Mesenchymal stem cell (in vitro differentiated cells and primary cell): ENCODE measurements at places on chromosomes 4 and X.
A peak's percentile ranks its signal among the peaks of the same experiment; 100 is the strongest.

GRCh38 chrX:111167334-111167733, 71.3 kb downstream of the PAK3 start:
- no peak overlapping the region for H3K4me3 ChIP-seq
- H3K4me1 ChIP-seq = no peaks in the 10 kb centered on the region
- H3K27me3 ChIP-seq = no peaks in the 10 kb centered on the region
- H3K27ac ChIP-seq = no peak overlapping the region
- H3K36me3 ChIP-seq = no peaks in the 10 kb centered on the region

GRCh38 chrX:46573892-46574773, 568 bp downstream of the CHST7 start:
- peaks cover 11% of the 10 kb centered on the region for H3K27me3 ChIP-seq
- H3K4me3 ChIP-seq = peak overlapping the region; percentile 71
- peak; percentile 65 for DNase-seq

DNA sequence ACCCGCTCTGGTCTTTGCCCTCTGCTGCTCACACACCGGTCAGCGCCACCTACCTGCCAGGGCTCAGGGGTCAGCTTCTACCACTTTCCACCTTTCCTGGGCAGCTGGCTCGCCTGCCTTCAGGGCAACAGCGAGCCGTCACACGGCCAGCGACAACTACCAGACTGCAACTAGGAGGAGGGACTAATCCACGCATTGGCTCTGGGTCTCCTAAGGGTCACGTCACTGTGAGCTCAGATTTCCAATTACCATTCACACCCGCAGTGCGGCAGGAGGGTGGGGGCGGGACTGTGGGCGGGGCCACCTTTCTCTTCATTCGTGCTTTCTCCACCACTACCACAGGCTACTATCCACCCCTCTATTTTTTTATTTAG, at the start of gene BEX5:
Gene BEX5 (minus strand): TSS at position 172 of the 374 bp plus-strand sequence. CDS start 1,712 bp downstream, outside the sequence.
- H3K27ac ChIP-seq = no peak within 1 kb of the TSS
- no peak within 1 kb of the TSS for H3K4me3 ChIP-seq
- no peaks in the 10 kb centered on the region for H3K36me3 ChIP-seq
- no peaks in the 10 kb centered on the region for H3K4me1 ChIP-seq

GRCh38 chr4:5338531-5338930, 287.3 kb downstream of the STK32B start:
- DNase-seq = peak; percentile 10
- no peak overlapping the region for H3K4me3 ChIP-seq
- H3K36me3 ChIP-seq = no peaks in the 10 kb centered on the region
- no peaks in the 10 kb centered on the region for H3K4me1 ChIP-seq
- no peaks in the 10 kb centered on the region for H3K27me3 ChIP-seq

DNA sequence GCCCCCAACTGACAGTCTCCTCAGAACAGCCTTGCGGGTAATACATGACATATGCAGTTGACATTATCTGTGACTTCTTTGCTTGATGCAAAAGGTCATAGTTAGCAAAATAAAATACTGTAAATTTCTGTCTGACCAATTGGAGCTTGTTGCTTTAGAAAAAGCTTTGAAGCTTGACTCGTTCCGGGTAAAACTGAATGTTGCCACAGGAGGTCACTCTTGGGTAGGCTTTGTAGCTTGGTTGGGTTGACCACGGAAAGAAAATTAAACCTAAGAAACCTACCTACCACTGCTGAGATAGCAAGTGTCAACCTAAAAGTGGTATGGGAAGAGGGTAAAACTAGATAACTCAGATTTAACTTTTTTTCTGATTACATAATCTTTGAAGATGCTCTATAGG, 23.2 kb downstream of the PRPS2 start:
- H3K36me3 ChIP-seq = no peaks in the 10 kb centered on the region
- no peak overlapping the region for H3K27ac ChIP-seq
- no peak overlapping the region for H3K4me3 ChIP-seq
- H3K4me1 ChIP-seq = no peaks in the 10 kb centered on the region

DNA sequence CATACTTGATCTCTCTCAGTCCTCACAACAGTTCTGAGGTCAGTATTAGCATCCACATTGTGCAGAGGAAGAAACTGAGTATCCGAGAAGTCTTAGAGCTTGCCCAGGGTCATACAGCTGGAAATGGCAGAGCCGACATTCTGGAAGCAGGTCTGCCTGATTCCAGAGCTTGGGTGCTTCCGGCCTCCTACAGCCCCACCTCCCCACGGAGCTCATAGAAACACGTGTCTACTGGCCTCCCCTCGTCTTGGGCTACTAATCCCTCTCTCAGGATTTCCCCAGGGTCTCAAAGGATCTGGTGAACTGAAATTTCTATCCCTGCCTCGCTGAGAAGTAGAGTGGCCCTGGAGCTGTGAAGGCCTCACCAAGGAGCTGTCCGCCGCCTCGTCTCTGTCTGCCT, 12.0 kb upstream of the KDM5C start:
- peaks cover 3% of the 10 kb centered on the region for H3K4me1 ChIP-seq
- no peaks in the 10 kb centered on the region for H3K27me3 ChIP-seq
- no peak for DNase-seq
- H3K4me3 ChIP-seq = no peak overlapping the region
- H3K27ac ChIP-seq = no peak overlapping the region

DNA sequence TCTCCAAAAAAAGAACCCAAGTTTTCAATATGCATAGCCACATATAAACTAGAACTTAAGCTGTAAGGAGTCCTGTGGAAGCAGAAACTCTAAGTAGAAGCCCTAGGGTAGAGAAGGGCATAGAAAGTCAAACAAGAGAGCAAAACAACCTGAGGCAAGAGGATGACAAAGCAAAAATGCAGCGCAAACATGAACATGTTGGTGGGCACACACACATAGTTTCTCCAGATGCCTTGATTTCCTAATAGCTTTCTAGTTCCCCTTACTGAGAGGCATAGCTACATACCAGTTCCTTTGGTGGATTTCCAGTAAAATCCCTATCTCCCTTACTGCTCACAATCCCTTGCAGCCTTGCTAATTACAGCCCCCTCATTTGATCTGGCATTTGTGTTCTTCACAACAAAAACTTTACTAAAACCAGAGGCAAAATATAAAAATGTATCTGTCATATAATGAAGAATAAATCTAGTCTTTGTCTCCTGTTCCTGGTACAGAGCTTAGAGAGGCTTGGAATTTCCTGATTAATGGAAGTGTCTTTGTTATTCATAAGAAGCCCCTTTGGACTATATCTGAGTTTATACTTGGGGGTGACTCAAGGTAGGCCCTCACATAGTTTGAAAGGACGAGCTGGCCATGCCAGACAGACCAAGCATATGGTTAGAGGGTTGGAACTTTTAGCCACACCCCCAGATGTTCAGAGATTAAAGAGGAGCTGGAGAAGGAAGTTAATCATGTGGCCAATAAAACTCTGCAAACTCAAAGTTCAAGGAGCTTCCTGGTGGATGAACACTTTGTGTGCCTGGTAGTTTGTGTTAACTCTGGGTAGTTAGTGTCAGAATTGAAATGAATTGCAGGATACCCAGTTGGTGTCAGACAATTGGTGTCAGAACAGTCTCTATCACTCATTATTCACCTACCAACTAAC, 52.7 kb upstream of the ZCCHC13 start:
- no peaks in the 10 kb centered on the region for H3K4me1 ChIP-seq
- no peaks in the 10 kb centered on the region for H3K27me3 ChIP-seq
- H3K27ac ChIP-seq = peak overlapping the region; percentile 32
- no peak overlapping the region for H3K4me3 ChIP-seq
- DNase-seq = peak; percentile 84
- H3K36me3 ChIP-seq = peaks cover 8% of the 10 kb centered on the region

- no peak for DNase-seq
- no peak overlapping the region for H3K4me3 ChIP-seq
- no peak overlapping the region for H3K27ac ChIP-seq
- H3K4me1 ChIP-seq = no peaks in the 10 kb centered on the region
Observed at GRCh38 chr4:83405844-83406816, 49.5 kb downstream of the HELQ start.

DNA sequence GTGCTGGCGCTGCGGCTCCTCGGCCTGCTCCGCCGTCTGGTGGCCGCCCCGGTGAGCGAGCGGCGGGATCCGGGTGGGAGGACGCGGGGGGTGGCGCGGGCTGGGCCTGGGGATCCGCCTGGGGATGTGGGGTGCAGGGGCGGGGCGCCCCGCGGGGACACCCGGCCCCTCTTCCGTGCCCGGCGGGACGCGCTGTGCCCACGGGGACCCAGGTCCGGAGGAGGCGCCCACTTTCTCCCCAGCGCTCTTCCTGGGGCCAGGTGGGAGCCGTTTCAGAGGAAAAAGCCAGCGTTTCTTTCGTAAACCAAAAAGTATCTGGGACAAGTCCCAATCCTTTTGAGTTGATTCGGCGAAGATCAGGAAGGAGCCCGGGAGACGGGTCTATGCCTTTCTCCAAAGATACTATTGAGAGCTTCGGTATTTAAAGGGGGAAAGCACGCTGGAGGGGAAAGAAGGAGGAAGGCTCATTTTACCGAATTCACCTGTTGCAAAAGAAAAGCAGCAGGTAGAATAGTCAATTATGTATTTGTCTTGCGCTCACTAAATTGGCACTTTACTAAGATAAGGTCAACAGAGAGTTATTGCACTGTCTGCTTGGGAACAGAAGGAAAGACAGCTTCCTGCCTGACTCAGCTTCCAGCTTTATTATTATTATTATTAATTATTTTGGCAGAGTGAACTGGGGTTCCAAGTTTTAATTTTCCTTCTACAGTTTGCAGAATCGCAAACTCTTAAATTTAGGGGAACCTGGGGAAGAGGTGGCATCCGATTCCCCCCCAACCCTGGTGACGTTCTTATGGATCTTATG, 81.5 kb upstream of the CD99 start:
- DNase-seq = peak; percentile 46
- peak overlapping the region; percentile 40 for H3K27ac ChIP-seq
- H3K27me3 ChIP-seq = no peaks in the 10 kb centered on the region
- peak overlapping the region; percentile 93 for H3K4me3 ChIP-seq
- H3K4me1 ChIP-seq = peaks cover 4% of the 10 kb centered on the region

DNA sequence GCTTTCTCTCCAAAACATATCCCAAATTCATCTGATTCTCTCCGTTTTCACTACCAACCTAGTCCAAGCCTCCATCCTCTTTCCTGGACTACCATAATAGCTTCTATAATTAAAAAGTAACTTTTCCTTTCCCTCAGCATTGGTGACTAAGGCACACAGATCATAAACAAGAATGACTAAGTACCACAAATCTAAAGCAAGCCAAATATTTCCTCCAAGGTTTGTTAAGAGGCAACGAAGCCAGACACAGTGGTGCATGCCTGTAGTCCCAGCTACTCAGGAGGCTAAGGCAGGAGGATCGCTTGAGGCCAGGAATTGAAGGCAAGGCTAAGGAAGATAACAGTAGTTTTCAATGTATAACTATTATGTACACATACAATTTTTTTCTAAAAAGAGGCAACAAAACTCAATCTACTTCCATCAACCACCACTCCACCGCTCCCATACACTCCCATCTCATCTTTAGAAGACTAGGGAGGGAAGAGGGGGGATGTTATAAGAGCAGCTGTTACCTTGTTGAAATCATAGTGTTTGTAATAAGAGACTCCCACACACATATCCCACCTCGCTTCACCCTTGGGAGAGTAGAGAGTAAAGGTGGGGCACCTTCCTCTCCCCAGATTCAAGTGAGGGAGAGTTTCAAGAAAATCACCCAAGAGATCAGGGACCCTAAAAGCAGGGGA, 4.2 kb upstream of the JCHAIN start:
- H3K36me3 ChIP-seq = no peaks in the 10 kb centered on the region
- no peak overlapping the region for H3K27ac ChIP-seq

DNA sequence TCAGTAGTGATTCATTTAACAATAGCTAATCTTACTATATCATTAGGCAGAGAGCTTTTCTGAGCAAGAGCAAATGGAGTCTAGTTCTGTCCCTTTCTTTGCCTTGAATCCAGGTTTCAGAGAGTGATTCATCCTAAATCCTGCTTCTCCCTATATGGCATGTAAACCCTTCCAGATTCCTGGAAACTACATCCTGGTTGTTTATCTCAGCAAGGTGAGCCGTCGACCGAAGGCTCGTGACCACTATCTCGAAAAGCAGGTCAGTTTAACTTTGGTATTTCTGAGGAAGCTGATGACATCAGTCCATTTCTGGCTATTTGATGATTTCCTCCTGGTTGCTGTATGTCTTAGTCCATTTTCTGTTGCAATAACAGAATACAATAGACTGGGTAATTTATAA, 40.7 kb upstream of the ERVMER34-1 start:
- H3K27ac ChIP-seq = no peak overlapping the region
- H3K4me3 ChIP-seq = no peak overlapping the region
- H3K27me3 ChIP-seq = no peaks in the 10 kb centered on the region
- H3K4me1 ChIP-seq = no peaks in the 10 kb centered on the region
- no peaks in the 10 kb centered on the region for H3K36me3 ChIP-seq
- DNase-seq = no peak

DNA sequence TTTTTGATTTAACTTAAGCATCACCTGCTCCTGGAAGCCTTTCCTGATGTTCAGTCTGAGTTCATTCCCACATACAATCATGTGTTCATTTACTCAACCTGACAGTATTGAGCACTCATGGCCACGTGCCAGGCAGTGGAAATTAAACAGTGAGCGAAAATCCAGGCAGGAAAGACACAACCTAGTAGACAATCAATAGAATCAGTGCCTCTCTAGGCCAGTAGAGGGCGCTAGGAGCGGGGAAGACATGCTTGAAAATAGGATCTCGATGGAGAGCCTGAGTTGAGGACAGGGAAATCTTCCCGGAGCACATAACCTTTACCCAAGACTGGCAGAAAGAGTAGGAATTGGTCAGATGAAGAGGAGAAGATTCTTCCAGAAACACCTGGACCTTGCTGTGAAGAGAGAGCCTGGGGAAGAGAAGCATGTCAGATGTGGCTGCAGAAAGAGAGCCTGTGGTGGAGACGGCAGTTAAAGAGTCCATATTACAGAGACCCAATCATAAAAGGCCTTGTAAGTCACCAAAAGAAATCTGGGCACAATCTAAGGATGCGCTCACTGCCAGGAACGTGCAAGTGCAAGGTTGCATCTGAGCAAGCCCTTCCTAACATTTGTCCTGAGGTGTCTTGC, 103.5 kb downstream of the LDB2 start:
- H3K4me3 ChIP-seq = no peak overlapping the region
- no peaks in the 10 kb centered on the region for H3K4me1 ChIP-seq
- H3K27ac ChIP-seq = no peak overlapping the region
- H3K27me3 ChIP-seq = no peaks in the 10 kb centered on the region

- no peaks in the 10 kb centered on the region for H3K4me1 ChIP-seq
- H3K27me3 ChIP-seq = no peaks in the 10 kb centered on the region
- no peak overlapping the region for H3K4me3 ChIP-seq
- no peak for DNase-seq
- H3K27ac ChIP-seq = no peak overlapping the region
- H3K36me3 ChIP-seq = no peaks in the 10 kb centered on the region
Observed at GRCh38 chr4:72109364-72109763, 77.6 kb downstream of the NPFFR2 start.

- no peak overlapping the region for H3K27ac ChIP-seq
- peaks cover 5% of the 10 kb centered on the region for H3K27me3 ChIP-seq
- no peak overlapping the region for H3K4me3 ChIP-seq
- no peak for DNase-seq
- no peaks in the 10 kb centered on the region for H3K36me3 ChIP-seq
- no peaks in the 10 kb centered on the region for H3K4me1 ChIP-seq
Observed at GRCh38 chr4:38516190-38516589, 147.8 kb upstream of the KLF3 start.

DNA sequence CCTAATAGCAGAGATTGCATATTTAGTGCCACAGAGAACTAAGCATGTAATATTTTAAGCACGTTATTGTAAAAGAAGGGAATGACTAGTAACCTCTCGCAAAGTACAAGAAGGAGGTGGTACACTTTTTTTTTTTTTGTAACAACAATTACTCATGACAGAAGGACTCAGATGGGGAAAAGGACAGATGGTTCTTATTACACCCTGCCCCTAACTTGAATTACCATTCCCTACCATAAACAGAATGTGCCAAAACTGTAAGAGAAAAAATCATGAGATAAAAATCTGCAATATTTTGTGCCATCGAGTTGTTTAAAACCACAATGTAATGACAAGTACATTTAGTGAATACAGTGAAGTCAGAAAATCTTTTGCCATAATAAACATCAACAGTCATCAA, 33.0 kb upstream of the RAPGEF2 start:
- H3K27me3 ChIP-seq = no peaks in the 10 kb centered on the region
- no peaks in the 10 kb centered on the region for H3K36me3 ChIP-seq
- peaks cover 3% of the 10 kb centered on the region for H3K4me1 ChIP-seq
- no peak for DNase-seq
